ENCODE measurements at places on chromosomes 1 and 21.

- DNase-seq, result no peak
Measured at GRCh38 chr1:44581205-44581604, 93.1 kb downstream of the TMEM53 start.

DNA sequence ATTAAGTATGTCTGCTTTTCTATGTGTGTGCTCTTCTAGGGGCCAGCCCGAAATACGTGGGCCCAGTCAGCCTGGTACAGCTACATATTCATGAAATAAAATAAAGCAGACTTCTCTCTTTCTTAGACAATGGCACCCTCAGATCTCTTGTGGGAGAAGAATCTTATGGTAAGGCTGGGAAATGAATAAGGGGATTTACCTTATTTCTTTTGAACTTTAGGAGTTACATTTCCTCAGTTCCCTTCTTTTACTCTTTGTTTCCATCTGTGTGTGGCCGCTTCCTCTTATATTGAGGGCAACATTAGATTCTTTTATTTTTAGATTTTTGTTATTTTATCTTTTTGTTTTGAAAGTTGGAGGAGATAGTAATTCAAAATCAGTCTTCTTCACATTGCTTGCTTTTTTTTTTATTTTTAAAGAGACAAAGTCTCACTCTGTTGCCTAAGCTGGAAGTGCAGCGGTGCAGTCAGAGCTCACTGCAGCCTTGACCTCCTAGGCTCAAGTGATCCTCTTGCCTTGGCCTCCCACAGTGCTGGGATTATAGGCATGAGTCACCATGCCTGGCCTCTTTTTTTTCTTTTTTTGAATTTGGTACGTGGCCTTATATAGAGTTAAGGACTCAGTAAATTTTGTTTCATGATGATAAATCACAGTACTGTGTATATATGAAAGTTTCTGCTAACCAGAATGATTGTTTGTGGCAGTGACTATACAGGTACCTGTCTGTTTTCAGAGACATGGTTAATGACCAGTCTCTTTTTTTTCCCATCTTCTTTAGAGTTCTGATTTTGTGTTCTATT lies 9.1 kb downstream of the LAMC1 start:
- DNase-seq, result no peak

- no peak for DNase-seq
Measured at GRCh38 chr1:220810963-220811362, 24.2 kb downstream of the MTARC1 start.

DNA sequence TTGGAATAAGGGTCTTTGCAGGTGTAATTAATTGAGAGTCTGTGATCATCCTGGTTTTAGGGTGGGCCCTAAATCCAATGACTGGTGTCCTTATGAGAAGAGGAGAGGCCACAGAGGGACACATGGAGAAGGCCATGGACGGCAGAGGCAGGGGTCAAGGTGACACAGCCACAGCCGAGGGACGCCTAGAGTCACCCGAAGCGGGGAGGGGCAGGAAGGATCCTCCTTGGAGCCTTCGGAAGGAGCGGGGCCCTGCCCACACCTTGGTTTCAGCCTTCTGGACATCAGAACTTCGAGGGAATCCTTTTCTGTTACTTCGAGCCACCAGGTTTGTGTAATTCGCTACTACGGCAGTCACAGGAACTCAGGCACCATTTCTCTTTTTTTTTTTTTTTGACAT lies 31.1 kb downstream of the RRP1 start:
- DNase-seq, result no peak

- peak; percentile 22 for DNase-seq
Measured at GRCh38 chr1:192575499-192576189, at the start of gene RGS1. Gene RGS1 (plus strand): TSS chr1:192575773. CDS start chr1:192575793, 20 bp downstream.

GRCh38 chr1:186093437-186093836 lies 281.6 kb downstream of the TPR start:
- DNase-seq, result no peak

DNA sequence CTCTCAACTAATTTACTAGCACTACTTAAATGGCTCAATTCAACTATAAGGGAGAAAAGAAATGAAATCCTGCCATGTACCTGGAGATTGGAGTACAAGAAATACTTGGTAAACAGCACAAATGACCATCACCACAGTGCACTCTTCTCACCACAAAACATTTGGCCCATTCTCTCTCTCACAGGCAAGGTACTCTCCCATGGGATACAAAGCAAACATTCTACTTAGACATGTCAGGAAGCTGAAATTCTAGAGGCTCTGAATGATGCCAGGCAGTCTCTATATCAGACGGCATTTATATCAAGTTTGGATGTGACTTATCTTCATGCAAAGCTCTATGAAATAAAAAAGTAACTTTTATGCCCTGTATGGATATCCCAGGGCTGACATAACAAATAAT lies 72.5 kb downstream of the DPT start:
- DNase-seq, result no peak

GRCh38 chr1:115694805-115695204 lies 53.0 kb downstream of the VANGL1 start:
- DNase-seq, result no peak

GRCh38 chr1:51519865-51520699 lies 1.0 kb upstream of the EPS15 start:
- no peak for DNase-seq

- DNase-seq, result no peak
Measured at GRCh38 chr1:246110343-246111219, 396.5 kb downstream of the SMYD3 start.

DNA sequence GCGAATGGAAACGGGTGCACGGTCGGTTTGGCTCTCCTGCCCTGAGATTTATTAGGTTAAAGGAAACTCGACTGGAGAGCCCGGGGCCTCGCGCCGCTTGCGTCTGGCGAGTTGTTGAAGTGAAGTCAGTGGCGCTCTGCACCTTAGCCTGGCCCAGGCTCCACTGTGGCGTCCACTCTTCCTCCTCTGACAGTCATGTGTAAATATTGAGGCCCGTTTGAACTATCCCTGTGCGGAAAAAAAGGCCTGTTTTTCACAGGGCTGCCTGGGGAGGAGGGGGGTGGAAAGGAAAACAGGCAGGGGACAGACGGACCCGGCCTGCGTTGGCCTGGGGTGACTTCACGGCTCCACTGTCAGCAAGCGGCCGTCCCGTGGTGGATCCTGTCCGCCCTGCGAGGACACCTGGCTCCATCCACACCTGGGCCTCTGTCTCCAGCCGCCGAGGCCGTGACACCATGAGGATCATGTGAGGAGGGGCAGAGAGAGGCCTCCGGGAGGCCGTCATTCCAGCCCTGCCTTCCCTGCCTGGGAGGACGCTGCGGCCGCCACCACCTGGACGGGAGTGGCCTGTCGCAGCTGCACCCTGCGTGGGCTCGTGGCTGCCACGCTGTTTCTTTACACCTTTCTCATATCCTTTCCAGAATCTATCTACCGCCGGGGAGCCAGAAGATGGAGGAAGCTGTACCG lies 59.8 kb downstream of the FAAP20 start:
- DNase-seq, result no peak

- DNase-seq, result no peak
Measured at GRCh38 chr1:209689477-209689876, 14.3 kb downstream of the G0S2 start.

DNA sequence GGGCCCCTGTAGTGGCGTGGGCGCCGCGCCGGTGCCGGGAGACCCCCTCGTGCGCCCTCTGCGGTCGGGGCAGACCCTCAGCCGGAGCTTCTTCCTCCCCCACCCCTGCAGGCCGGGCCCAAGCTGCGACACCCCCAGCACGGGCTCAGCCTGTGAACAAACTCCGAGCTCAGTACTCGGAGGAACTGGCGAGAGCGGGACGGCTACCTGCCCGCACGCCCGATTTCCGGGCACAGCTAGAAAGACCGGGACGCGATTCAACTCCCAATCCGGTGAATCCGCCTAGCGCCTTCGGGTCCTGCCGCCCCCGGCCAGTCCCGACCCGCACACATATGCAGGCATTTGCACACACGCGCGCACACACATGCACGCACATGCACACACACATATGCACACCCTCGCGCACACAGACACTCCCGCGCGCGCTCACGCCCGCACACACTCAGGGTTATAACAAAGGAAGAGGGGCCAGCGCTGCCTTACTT lies 580 bp upstream of the BLACAT1 start:
- DNase-seq, result no peak

GRCh38 chr1:204712708-204713430 lies 27.3 kb upstream of the LRRN2 start:
- no peak for DNase-seq

GRCh38 chr1:24204116-24204515 lies 17.0 kb upstream of the IFNLR1 start:
- DNase-seq, result no peak

DNA sequence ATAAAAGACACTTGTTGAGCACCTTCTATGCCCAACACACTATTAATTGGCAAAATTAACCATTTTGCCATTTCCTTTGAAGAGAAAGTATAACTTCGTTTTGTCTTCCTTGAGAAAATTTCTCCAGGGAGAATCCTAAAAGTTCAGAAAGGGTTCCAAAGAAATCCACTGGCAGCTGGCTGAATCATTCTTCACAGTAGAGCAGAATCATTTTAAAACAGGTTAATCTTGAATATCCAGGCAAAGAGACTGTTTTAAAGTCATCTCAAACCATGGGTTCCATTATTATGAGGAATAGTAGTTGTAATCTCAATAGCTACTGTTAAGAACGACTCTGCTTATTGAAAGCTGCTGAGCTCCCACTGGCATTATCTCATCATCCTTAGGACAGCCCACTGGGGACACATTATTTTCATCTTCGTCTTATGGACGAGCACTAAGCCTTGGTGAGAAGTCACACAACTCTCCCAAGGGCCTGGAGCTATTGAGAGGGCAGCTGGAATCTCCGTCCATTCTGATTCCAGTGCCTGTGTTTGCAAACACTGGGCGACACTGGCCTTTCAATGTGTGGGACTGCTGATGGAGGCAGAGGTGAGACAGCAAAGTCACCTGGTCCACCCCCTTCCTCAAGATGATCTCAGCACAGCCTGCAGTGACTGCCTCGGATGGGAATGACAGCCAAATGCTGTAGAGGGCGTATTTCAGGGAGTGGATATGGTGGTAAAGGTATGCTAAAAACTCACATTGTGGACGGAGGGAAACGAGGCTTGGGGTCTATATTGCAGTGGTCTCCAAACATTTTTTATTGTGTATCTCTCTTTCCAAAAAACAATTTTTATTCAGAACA lies 15.3 kb upstream of the PGBD5 start:
- no peak for DNase-seq

- no peak for DNase-seq
Measured at GRCh38 chr1:17134034-17134433, 14.8 kb upstream of the PADI2 start.

- no peak for DNase-seq
Measured at GRCh38 chr1:212030936-212031528, 4.3 kb downstream of the INTS7 start.

DNA sequence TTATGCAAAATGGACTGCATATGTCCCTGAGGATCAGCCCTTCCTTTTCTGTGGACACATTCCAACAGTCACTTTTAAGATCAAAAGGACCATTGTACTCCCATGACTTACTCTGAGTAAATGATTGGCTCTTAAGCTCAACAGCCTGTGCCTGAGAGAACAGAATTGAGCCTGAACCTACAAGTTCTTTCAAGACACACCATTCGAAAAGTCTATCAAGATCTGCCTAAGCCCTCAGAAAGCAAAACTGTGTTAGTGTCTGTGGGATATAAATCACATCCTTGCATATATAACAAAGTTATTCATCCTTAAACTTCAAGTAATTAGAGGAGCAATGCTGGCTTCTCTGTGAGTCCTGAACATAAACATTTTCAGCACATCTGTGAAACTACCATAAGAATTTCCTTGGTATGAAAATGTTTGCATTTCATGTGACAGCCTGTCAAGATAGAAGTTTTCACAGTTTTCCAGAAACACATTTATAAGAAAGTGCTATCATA lies 41.6 kb downstream of the PCNX2 start:
- no peak for DNase-seq

DNA sequence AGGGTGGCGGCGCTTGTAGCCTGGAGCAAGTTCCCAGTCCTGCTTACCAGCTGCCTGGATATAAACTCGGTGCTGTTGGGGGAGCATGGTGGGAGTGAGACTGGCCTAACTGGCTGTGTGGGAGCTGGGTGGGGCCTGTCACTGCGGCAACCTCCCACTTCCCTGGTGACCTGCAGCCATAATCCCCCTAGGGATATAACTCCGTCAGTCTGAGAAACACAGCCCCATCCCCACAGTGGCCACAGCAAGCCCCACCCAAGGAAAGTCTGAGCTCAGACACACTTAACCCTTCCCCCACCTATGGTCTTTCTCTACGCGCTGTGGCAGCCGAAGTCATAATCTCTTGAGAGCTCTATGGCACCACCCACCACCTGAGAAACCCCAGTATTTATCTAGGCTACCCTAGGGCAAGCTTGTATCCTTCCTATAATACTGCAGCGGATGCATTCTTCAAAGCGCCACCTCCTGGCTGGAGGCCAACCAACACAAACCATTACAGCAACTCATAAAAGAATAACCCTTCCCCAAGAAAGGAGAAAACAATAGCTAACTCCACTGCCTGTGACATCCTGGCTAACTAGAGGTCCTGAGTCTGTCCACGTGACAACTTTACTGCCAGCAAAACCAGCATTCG lies 57.4 kb downstream of the ZNF648 start:
- DNase-seq, result no peak

DNA sequence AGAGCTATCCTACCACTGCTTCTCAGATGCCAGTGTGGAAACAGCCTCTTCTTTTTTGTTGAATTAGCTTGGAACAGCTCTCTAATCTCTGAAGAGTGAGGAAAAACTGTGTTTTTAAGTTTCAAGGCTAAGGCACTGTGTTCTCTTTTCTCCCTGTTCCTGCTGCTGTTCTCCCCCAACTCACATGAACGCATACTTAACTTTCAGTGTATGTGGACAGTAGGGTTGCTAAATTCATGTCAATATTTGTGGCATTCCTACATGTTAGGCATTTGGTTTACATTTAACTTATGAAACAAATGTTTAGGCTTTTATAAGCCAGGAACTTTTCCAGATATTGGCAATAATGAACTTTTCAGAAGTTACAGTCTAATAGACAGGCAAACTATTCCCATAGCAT lies 6.8 kb downstream of the BACH1 start:
- no peak for DNase-seq

GRCh38 chr1:54342288-54342687 lies 63.9 kb downstream of the SSBP3 start:
- DNase-seq, result no peak

- no peak for DNase-seq
Measured at GRCh38 chr1:87759421-87760087, 430.9 kb downstream of the LMO4 start.

DNA sequence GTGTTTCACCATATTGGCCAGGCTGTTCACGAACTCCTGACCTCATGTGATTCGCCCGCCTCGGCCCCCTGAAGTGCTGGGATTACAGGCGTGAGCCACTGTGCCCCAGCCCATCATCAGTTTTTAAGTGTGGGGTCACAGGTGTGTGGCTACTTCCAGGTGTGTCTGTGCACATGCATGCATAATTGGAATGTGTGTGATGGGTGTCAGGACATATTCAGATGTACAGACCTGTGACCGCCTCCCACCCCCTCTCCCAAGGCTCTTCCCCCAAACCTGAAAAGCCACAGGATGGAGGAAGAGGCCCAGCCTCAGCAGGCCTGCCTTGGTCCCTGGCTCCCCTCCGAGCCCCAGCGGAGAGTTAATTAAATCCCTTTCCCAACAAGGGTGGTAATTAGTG lies 37.3 kb upstream of the CSF3R start:
- no peak for DNase-seq

GRCh38 chr1:5376538-5377247 lies 615.5 kb downstream of the NPHP4 start:
- no peak for DNase-seq

Data from activated CD8-positive, alpha-beta memory T cell treated with anti-CD3 and anti-CD28 coated beads for 1 hour (primary cell).